ENCODE measurements at places on chromosomes 11 and 22.
A peak's percentile ranks its signal among the peaks of the same experiment; 100 is the strongest.

- no peak for DNase-seq
Observed at GRCh38 chr11:60280412-60280811, at the start of gene MS4A4A. MS4A4A (plus strand) TSS chr11:60280666; CDS start chr11:60280676, 10 bp downstream.

DNA sequence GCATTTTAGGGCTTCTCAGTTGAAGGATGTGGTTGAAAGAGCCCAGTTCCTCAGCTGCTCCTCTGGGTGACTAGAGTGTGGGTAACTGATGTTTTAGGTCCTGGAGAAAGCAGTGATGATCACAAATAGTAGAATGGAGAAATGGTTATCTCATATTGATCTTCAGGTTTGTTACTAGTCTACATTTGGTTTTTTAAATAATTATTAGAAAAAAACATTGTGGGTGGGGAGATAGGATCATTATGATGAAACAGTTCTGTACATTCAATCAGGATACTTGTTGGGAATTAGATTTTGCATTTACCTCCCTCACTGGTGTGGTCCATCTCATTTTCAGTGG is 24.9 kb downstream of the SREBF2 start:
- no peak for DNase-seq

GRCh38 chr11:45730014-45730413 is 64.6 kb upstream of the CHST1 start:
- no peak for DNase-seq

- no peak for DNase-seq
Observed at GRCh38 chr11:19603771-19604170, 108.9 kb upstream of the NAV2 start.

DNA sequence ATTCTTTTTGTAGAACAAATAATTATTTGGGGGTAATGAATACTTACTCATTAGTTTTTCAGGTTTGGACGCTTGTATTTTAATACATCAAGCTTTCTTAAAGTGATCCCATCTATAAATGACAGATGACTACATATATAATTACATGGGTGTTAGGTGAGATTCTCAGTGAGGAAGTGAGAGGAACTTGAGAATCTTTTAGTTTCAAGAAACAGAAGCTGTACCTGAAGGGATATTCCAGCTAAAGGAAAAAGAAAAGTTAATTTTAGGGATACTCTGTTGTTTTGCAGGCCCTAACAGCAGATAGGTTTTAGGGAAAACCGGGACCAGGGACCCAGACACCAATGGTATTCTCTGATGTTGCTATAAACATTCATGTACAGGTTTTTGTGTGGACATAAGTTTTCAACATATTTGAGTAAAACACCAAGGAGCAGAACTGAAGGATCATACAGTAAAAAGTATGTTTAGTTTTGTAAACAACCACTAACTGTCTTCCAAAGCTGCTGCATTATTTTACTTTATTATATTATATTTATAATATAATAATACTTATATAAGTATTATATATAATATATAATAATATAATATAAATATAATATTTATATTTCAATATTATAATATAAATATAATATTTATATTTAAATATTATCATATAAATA is 24.1 kb upstream of the PHOX2A start:
- DNase-seq: no peak

DNA sequence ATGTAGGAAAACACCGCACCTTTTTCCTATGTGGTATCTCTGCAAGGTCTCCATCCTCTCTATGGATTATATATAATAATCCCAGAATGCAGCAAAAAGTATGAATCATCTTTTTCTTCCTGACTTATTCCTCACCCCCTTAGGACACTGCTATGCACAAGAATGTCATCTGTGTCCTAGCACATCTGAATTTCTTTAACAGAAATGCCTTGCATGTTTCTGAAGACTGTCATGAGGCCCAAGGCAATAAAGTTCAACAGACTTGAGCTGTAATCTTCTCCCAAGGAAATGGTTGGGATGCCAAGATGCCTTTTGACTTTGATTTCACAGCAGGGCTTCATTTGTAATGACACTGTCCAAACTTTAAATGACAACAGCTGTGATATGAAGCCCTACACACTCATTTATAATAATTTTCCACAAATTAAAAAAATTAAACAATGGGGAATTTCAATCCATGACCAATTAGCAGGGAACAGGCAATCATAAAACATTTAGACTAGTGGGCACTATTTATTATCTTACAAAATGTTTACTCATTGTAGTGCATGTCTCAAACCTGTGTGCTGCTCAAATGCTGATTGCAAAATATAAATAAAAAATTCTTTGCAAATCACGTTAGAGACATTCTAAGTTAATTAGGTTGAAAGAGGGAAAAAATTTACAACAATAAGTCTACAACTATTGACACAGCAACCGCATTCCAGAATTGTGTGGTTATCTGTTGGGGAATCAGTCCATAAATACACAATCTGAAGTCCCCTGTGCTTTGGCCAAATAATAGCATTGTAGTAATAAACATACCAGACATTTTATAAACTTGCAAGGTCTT is 242.3 kb downstream of the SWAP70 start:
- no peak for DNase-seq

GRCh38 chr11:72235351-72236057 is 8.5 kb downstream of the PHOX2A start:
- DNase-seq: no peak

DNA sequence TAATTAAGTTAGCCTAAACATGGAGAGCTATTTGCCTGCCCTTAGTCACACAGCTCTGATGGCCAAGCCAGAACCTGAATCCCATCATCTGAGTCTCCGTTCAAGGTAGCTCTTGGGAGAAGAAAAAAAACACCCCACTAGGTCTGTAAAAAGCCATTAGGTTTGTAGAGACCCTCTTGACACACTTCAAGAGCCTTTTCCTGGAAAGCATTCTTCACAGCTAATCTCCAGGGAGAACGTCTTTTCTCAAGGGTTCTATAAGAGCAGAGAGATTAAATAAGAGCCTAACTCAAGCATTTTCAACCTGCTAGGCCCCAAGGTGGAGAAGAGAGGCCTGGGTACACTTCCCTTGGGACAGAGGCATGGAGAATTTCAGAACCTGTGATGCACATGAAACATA is 61.6 kb upstream of the NAV2 start:
- DNase-seq: no peak

- DNase-seq: no peak
Observed at GRCh38 chr11:78783846-78784245, 209.2 kb upstream of the NARS2 start.

DNA sequence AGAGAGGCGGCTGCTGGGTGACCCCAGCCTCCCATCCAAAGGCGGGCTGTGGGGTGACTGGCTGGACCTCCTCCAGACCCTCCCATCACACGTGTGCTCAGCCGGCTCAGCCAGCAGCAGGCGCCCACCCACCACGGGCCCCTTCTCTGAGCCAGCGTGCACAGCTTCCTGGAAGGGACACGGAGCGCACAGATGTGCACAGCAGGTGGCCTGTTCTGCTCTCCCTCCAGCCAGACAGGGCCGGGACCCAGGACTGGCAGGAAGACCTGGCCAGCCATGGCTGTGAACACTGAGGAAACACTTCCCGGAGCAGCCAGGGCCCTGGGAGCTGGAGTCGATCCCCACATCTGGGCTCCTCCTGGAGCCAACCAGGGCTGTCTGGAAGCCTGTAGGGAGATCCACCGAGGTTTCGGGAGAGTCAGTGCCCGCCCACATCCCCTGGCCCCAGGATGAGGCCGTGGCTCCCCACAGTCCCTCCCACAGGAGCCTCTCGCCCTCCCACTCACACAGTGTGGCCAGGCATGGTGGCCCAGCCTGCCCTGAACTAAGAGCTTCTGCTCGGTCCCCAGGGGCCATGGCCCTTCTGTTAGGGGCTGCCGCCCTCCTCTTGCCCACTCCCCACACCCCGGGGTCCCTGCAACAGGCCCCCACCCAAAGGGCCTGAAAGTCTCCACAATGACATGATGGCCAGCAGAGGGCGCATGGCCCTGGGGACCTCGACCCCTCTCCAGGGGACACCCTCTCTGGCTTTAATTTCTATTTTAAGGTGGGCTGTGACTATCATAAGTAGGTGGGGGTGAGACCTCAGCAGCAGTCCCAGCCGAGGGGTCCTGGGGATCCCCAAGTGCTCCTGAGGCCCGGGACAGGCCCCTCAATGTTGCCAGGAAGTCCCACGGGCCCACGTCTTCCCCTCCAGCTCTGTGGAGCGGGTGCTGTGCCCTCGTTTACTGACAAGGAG is 90.6 kb upstream of the FGF3 start:
- DNase-seq: peak; percentile 18

DNA sequence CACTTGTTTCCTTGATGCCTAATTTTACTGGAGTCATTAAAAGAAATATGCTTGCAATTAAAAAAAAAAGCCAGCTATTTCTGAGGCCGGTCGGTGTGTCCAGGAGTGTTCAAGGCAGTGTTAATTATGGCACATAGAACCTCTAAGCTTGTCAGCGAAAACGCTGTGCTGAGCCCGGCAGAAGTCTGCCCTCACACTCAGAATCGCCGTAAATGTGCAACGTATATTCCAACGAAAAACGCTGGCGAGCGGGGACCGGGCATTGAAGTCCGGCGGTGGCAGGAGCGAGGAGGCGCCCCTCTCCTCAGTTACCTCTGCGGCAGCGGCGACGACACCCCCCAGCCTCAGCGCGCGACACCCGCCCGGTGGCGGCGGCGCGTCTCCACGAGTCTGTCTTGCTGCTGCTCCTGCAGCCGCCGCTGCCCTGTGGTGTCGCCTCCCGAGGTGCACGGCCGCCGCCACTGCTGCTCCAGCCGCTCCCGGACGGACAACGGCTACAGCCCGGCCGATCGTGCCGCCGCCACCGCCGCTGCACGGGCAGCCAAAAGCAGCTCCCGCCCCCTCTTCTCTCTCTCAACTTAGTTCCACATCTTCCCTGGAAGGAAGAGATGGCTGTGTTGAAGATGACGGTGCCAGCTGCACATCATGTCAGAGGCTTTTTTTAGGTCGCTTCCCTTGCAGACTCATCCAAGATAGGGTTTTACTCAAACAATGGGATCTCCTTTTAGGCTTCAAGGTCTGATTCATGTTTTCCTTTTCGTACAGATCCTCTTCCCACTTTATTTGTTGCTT is 56.0 kb downstream of the JAM3 start:
- DNase-seq: no peak

DNA sequence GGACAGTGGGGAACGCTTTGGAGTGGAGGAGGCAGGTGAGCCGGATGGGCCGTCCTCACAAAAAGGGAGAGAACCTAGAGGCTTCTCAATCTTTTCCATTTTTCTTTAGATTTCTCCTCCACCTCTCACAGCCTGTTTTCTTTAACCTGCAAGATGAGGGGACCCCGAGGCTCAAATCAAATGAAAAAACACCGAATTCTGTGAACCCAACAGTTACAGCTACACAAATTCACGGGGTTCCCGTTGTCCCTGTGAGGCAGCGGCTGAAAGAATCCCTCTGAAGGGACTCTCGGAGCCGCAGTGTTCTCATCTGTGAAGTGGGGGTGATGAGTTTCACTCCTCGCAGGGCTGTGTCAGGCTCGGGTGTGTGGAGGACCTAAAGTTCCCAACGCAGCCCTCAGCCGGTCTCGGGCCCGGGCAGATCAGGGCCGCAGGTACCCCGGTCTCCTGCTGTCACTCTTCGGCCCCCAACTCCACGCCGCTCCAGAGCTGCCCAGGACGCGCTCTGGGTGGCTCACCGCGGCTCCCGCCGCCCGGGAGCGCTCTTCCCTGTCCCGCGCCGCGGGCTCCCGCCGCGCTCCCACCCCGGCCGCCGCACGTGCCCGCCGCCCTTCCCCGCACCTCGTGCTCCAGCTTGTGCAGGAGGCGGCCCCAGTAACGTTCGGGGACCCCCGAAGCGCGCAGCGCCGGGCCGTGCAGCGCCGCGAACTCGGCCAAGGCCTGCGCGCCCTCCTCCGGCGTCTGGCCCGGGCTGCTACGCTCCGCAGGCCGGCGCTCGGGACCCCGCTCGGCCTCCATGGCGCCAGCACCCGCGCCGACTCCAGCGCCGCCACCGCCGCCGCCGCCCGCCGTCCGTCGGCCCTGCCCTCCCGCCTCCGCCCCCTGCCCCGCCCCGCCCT is at the start of gene TTLL12:
TSS of gene TTLL12 (minus strand) at position 863 of the 899 bp plus-strand sequence. CDS start at position 798, 65 bp downstream.
- DNase-seq: peak; percentile 62

DNA sequence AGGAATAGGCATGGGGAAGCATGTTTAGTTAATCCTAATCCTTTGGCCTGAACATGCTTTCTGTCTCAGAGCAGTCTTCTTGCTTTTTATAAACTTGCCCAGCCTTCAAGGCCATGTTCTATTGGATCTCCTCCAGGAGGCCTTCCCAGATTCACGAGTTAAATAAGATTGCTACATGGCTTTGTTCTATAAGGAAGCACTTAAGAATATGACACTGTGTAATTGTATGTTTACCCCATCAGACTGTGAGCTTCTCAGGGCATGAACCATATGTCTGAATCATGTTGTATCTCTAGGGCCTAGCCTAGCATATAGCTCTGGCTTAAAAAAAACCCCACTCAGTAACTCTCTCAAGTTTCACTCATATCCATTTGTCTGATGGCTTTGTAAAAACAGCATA is 26.4 kb upstream of the UCP3 start:
- no peak for DNase-seq

DNA sequence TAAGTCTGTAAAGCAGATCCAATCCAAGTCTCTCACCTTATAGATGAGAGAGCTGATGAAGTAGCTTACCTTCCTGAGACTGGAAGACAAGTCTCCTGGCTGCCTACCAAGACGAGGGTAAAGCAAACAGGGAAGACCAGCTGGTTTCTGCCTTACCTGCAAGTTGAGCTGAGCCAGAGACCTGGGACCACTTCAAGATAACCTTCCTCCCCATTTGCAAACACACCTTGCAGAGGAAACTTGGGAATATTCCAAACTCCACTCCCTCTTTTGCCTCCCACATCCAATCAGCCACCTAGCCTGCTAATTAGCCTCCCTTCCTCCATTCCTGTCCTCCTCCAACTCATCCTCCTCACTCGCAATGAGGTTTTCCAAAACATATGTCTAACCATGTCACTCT is 23.4 kb upstream of the ROBO3 start:
- DNase-seq: no peak

DNA sequence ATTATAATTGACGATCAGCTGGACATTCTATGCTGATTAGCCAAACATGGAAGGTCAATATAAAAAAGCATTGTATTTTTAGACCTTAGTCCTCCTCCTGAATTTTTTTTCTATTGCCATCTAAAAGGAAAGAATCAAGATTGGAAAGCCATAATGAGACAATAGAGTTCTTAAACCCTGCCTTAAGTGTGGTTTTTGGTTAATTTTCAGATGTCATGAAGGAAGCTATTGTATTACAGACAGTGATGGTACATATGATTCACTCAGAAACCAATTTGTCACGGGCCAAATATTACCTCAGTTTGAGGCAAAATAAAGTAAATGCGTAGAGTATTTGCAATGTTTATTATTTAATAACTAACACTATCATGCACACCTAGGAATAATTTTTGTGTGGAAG is 1164.0 kb upstream of the RAG2 start:
- DNase-seq: no peak

- no peak for DNase-seq
Observed at GRCh38 chr22:39979458-39979857, 15.3 kb upstream of the FAM83F start.

DNA sequence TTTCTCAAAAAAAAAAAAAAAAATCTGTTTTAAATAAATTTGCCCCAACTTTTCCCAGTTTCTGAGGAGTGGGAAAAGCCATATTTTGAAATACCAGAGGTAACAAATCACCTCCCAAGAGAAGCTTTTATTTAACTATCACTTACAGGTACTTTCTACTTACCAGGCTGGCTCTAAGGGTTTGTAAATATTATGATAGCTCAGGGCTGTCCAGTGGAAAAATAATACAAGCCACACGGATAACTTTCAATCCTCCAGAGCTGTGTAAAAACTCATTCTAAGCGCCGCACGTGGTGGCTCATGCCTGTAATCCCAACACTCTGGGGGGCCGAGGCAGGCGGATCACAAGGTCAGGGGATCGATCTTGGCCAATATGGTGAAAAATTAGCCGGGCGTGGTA is 5.6 kb upstream of the SEC14L4 start:
- DNase-seq: no peak
